Right lobe of liver (tissue), 6 donors: ENCODE measurements at places on chromosomes 1 and 21. TPM values are rescaled to one million over a fixed set of nuclear protein-coding genes. Genes with fewer than 3 reads are reported as not detected.

GRCh38 chr1:22105611-22106207 is 37.2 kb downstream of the WNT4 start:
- no peaks in the 10 kb centered on the region for H3K27me3 ChIP-seq
- no peak for DNase-seq
- H3K36me3 ChIP-seq, result no peaks in the 10 kb centered on the region
- H3K4me3 ChIP-seq, result no peak overlapping the region
- no peak overlapping the region for H3K27ac ChIP-seq

- no peaks in the 10 kb centered on the region for H3K4me1 ChIP-seq
- no peaks in the 10 kb centered on the region for H3K27me3 ChIP-seq
- no peak overlapping the region for H3K27ac ChIP-seq
- no peak overlapping the region for H3K4me3 ChIP-seq
- H3K36me3 ChIP-seq, result no peaks in the 10 kb centered on the region
Observed at GRCh38 chr1:114368560-114369255, 142.3 kb downstream of the TRIM33 start.

DNA sequence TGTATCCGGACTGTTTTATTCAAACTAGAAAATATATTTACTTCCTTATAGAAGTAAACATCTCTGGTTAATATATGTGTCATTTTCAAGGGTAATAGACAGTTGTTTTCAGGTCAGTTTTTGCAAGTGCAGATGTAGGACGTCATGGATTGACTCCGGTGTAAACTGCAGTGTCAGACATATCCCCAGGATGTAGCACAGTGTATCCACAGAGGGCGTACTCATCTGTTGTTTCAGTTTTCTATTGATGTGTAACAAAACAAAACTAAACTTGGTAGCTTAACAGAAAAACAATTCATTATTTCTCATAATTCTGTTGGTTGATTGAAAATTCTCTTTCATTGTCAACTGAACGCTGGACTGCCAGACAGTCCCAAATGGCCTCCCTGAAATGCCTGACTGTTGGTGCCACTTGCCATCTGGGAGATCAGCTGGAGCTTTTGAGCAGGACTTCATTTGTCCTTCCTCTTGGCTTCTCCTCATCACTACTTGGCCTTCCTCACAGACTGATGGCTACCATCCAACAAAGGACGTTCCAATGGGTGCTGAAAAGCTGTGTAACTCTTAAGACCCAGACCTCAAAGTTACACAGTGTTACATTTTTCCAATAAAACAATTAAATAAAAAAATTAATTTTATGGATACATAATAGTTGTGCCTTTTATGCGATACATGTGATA is 181.6 kb downstream of the NCAM2 start:
- no peak overlapping the region for H3K27ac ChIP-seq
- no peak for DNase-seq
- H3K36me3 ChIP-seq, result no peaks in the 10 kb centered on the region
- no peaks in the 10 kb centered on the region for H3K27me3 ChIP-seq
- H3K4me3 ChIP-seq, result no peak overlapping the region

DNA sequence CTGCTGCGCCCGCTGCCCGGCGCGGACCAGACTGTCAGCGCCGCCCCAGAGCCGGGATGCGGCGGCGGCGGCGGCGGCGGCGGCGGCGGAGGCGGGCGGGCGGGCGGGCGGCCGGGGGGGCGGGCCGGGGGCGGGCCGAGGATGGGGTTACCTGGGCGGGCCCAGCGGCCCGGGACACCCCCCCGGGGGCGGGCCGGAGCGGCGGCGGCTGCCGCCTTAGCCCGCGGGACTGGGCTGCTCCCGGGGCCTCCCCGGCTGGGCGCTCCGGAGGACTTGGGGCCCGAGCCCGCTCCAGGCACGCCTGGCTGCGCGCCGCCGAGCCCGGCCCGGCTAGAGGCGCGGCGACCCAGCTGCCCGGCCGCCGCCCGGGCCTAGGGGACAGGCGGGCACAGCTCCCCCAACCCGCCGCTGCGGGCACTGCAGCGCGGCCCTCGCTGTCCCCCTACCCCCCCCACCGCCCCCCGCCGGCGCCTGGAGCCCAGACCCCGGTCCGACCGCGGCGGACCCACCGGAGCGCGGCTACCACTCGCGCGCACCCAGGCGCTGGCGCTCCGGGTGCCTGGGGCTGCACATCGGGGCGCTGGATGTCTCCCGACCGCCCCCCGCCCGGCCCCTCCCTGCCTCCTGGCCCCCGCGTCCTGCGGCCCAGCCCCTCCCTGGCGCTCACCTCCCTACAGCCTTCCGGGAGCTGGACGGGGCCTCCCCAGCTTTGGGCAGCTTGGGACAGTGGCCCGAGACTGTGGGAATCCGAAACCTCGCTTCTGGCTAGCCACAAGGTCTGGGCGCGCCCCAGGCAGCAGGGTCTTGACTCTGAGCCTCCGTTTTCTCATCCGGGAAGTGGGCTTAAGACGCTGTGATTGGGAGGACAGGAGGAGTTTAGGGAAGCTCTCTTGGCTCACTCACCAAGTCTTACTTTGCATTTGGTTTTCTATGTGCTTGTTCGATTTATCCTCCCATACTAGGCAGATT is at the start of gene WNT4:
TSS of gene WNT4 (minus strand) at position 33 of the 969 bp plus-strand sequence. CDS start 175 bp downstream, outside the sequence.
- H3K27ac ChIP-seq, result no peak within 1 kb of the TSS
- no peaks in the 10 kb centered on the region for H3K36me3 ChIP-seq
- DNase-seq, result peak; percentile 51
- H3K27me3 ChIP-seq, result peaks cover 16% of the 10 kb centered on the region
- H3K4me1 ChIP-seq, result peaks cover 12% of the 10 kb centered on the region

GRCh38 chr1:198481661-198482060 is 58.8 kb downstream of the ATP6V1G3 start:
- H3K4me3 ChIP-seq, result no peak overlapping the region
- no peaks in the 10 kb centered on the region for H3K36me3 ChIP-seq
- no peaks in the 10 kb centered on the region for H3K27me3 ChIP-seq
- H3K4me1 ChIP-seq, result no peaks in the 10 kb centered on the region
- no peak for DNase-seq

DNA sequence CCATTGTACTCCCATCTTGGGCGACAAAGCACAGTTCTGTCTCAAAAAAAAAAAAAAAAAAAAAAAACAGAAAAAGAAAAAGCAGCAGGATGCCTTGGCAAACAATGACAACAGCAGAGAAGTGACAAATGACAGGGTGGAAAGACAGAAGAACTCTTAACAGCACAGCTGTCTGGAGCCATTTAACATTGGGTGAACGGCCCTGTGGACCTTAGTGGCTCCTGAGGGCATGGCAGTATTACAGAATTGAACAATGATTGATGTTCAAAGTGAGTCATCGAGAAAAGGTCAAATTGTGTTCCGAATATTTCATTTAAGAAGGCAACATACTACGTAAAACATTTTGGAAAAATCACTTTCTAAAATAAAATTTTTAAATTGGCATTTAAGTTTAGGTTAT is 30.0 kb downstream of the DNASE2B start:
- H3K27me3 ChIP-seq, result no peaks in the 10 kb centered on the region
- DNase-seq, result no peak
- no peak overlapping the region for H3K27ac ChIP-seq
- H3K4me1 ChIP-seq, result no peaks in the 10 kb centered on the region
- no peak overlapping the region for H3K4me3 ChIP-seq
- H3K36me3 ChIP-seq, result no peaks in the 10 kb centered on the region

GRCh38 chr1:218459878-218460711 is 115.0 kb downstream of the TGFB2 start:
- no peaks in the 10 kb centered on the region for H3K4me1 ChIP-seq
- H3K27me3 ChIP-seq, result no peaks in the 10 kb centered on the region
- no peaks in the 10 kb centered on the region for H3K36me3 ChIP-seq

DNA sequence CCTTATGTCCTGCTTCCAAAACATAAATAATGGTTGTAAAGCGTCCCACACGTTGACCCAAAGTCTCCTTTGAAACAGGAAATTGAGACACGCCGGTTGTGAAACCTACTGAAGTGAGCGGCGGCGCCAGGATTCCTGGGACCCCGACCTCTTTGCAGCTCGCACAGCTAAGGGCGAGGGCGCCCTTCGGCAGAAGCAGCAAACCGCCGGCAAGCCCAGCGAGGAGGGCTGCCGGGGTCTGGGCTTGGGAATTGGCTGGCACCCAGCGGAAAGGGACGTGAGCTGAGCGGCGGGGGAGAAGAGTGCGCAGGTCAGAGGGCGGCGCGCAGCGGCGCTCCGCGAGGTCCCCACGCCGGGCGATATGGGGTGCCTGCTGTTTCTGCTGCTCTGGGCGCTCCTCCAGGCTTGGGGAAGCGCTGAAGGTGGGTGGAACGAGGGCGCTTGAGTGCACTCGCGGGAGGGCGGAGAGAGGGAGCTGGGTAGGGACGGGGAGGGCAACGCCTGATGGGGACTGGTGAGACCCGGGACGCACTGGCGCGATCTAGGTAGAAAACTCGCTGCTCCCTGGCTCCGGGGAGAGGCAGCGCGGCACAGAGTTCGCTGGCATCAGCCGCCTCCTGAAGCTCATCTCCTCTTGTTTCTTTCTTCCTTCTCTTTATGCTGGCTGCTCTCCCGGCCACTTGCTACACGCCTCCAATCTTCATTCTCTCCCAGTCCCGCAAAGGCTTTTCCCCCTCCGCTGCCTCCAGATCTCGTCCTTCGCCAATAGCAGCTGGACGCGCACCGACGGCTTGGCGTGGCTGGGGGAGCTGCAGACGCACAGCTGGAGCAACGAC is at the start of gene CD1D:
TSS of gene CD1D (plus strand) at position 155 of the 836 bp plus-strand sequence. CDS start at position 362, 207 bp downstream.
- H3K36me3 ChIP-seq, result no peaks in the 10 kb centered on the region
- peak; percentile 82 for DNase-seq
- H3K4me1 ChIP-seq, result peaks cover 27% of the 10 kb centered on the region
- peak within 1 kb of the TSS; percentile 60 for H3K27ac ChIP-seq
- H3K4me3 ChIP-seq, result peak within 1 kb of the TSS; percentile 49
- no peaks in the 10 kb centered on the region for H3K27me3 ChIP-seq

DNA sequence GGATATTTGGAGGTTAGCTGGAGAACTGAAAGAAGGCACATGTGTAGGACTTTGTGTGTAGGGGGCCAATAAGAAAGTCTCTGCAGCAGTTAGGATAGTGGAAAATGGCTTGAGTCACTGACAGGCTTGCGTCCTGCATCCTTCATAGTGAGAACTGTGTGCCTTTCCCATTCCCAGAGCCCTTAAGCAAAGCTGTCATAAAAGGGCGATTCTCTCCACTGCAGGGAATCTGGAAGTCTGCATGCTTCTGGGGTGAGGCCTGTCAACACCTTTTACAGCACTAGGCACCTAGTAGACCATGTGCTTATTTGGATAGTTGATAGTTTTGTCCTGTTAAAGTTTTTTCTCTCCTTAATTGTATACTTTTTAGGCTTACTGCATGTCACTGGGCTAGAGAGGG is 39.4 kb upstream of the MACF1 start:
- H3K4me3 ChIP-seq, result no peak overlapping the region
- no peak for DNase-seq
- peaks cover 73% of the 10 kb centered on the region for H3K4me1 ChIP-seq
- peak overlapping the region; percentile 1 for H3K27ac ChIP-seq
- H3K27me3 ChIP-seq, result no peaks in the 10 kb centered on the region
- H3K36me3 ChIP-seq, result no peaks in the 10 kb centered on the region

DNA sequence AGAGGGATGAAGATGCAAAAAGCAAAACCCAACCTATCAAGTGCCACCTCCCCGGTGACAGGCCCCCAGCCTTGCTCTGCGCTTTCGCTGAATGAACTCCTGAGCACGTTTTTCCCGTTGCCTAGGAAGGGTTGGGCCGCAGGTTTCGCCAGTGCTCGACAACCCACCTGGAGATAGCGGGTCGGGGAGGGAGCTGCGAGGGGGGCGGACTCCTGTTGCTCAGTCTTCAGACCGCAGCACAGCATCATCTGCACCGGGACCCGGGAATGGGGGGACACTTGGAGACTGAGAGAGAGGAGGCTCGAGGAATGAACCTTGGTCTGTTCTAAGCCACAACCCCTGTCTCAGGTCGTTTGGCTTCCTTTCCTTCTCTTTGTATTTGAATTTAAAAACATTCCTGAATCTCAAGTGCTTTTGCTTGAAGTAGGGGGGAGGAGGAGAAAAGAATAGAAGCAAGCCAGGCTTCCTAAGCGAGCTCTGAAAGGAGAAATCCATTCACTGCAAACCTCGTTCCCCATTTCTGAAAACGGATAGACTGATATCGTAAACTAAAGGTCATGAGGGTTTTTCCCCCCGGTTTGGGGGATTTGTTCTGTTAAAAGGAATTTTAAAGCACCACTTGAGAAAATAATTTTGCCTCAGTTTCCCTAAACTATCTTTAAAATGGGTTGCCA is 1.2 kb downstream of the AK5 start:
- no peak for DNase-seq
- H3K4me1 ChIP-seq, result peaks cover 13% of the 10 kb centered on the region
- H3K27ac ChIP-seq, result no peak overlapping the region
- H3K27me3 ChIP-seq, result no peaks in the 10 kb centered on the region
- no peaks in the 10 kb centered on the region for H3K36me3 ChIP-seq

DNA sequence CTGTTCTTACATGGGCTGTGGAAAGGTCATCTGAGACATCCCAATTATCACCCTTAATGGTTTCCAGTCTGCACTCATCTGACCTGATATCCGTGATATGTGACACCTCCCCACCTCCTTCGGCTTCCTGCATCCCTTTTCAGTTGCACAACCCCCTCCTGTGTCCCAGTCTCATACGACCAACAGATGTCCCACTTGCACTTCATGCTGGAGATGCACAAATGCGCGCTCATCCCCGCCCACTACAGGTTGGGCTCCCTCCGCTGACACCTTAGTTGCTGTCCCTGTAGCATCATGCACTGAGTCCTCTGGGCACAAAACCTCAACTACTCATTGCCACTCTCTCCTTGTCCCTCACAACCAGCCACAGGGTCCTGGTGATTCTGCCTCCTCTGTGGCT is 94.4 kb downstream of the MIS18A start:
- no peaks in the 10 kb centered on the region for H3K36me3 ChIP-seq
- no peak for DNase-seq
- H3K27me3 ChIP-seq, result no peaks in the 10 kb centered on the region

- DNase-seq, result peak; percentile 66
- no peaks in the 10 kb centered on the region for H3K27me3 ChIP-seq
- no peaks in the 10 kb centered on the region for H3K4me1 ChIP-seq
- no peak overlapping the region for H3K27ac ChIP-seq
- H3K36me3 ChIP-seq, result no peaks in the 10 kb centered on the region
Observed at GRCh38 chr1:201990427-201990826, 8.0 kb downstream of the RNPEP start.

DNA sequence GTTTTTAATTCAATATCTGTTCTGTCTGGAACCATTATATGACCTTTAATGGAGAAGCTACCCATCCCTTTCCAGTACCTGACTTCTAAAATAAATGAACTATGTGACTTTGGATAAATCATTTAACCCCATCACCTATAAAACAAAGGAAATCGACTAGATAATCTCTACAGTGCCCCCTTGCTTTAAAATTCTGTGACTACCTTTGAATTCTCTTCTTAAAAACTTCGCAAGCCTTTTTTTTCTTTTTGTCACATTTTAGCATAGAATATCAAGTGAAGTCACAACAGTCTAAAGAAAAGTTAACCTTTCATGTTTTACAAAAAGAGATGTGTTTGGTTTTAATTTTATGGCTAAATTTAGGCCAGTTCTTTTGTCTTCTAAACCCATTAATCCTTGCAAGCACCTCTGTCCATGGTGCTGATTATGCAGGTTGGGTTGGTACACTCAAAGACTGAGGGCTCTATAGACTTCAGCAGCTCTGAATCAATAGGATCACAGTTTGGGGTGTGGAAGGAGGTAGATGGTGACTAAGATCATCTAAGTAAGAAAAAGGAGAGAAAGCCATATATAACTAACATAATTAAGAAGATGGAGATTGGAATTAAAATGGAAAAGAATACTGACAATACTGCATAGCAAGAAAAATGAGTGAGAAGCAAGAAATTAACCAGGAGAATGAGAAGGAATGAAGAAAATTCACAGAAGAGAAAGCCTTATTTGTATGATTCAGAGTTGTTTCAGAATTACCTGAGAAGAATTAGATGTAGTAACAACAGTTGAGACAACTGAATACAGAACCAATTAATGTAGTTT is 59.2 kb downstream of the TBX15 start:
- H3K27ac ChIP-seq, result no peak overlapping the region
- no peaks in the 10 kb centered on the region for H3K27me3 ChIP-seq
- DNase-seq, result no peak
- H3K4me3 ChIP-seq, result no peak overlapping the region
- no peaks in the 10 kb centered on the region for H3K36me3 ChIP-seq

The PADI1 gene
- 1.4 TPM for total RNA-seq

The SEMA6C gene
- total RNA-seq, result 8.3 TPM

The DDAH1 gene
- 54.9 TPM for total RNA-seq

The OVAAL gene
- total RNA-seq, result not detected
